Inflammatory macrophage (primary cell): ENCODE measurements at places on chromosomes 2 and 18.

DNA sequence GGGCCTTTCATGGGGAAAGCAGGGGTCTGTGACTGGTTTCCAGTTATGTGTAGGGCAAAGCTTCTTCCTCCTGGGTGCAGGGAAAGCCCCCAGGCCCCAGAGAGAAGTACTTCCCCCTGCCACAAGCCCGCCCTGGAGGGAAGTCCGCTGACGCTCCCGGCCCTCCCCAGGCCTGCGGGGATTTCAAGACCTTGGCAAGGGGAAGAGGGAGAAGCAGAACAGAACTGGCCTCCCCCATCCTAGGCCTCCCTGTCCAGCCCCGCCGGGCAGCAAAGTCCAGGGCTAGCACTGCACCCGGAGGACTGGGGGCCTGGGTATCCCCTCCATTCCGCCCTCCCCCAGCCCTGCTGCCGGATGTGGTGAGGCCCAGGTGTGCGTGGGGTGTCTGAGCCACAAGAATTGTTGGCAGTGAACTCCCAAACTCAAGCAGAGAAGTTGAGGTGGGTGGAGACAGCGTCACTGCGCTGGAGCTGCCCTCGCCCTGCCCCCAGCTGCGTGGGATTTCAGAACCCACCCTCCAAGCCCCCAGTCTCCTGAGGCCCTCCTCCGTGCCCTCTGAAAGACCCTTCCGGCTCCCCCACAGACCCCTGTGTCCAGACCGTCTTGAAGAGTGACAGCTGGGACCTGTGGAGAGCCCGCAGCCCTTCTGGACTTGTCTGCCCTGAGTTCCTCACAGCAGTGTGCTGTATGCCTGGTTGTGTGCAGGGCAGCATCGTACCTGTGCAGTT is 1.1 kb upstream of the DUSP2 start:
- peak; percentile 93 for DNase-seq

DNA sequence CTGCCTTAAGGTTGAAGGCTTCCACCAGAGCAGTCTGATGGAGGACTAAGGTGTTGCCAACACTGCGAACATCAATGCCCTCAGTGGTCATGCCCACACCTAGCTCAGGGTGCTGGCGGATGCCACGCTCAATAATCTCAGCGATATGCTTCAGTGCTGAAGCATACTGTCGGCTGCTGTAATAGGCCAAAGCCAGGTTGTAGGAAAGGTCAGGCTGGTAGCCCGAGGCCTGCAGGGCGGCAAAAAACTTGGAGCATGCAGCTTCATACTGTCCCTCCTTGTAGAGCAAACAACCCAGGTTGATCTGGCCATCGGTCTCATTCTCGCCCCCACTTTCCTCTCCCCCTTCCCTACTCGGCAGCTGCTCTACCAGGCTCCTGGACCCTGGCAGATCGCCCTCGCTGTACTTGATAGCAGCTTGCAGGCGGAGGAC is 159.4 kb downstream of the AGPS start:
- no peak for DNase-seq

DNA sequence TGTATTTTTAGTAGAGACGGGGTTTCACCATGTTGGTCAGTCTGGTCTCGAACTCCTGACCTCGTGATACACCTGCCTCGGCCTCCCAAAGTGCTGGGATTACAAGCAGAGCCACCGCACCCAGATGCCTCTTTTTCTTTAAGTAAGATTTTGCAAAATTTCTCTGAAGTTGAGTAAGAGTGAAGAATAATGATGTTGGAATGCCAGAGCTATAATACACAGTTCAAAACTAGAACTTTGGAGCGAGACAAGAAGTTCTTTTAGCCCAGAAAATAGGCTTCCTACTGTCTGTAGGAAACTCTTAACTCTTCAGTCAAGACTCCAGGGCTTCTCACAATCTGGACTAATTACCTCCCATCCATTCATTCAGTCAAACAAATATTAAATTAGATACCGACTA is 51.4 kb downstream of the MARCHF4 start:
- DNase-seq, result no peak

DNA sequence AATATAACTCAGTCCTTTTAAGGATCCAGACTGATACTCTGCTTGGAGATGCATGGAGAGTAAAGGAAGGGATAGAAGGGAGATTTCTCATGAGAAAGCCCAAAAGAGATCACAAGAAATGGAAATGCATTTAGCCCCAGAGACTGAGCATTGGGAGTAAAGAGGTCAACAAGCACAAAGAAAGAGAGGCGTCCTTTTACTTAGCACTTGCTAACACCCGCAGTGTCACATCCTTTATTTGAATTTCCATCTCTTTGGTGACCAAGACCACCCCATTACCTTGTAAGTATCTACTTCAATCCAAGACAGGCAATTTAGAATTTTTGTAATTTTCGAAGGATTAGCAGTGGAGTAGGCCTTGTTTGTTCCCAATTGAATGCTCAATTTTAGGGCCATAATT is 111.8 kb upstream of the DCC start:
- no peak for DNase-seq

- DNase-seq, result no peak
Observed at GRCh38 chr18:23453680-23454058, 582 bp downstream of the RIOK3 start.
